ENCODE measurements at places on chromosomes 1 and 21.

DNA sequence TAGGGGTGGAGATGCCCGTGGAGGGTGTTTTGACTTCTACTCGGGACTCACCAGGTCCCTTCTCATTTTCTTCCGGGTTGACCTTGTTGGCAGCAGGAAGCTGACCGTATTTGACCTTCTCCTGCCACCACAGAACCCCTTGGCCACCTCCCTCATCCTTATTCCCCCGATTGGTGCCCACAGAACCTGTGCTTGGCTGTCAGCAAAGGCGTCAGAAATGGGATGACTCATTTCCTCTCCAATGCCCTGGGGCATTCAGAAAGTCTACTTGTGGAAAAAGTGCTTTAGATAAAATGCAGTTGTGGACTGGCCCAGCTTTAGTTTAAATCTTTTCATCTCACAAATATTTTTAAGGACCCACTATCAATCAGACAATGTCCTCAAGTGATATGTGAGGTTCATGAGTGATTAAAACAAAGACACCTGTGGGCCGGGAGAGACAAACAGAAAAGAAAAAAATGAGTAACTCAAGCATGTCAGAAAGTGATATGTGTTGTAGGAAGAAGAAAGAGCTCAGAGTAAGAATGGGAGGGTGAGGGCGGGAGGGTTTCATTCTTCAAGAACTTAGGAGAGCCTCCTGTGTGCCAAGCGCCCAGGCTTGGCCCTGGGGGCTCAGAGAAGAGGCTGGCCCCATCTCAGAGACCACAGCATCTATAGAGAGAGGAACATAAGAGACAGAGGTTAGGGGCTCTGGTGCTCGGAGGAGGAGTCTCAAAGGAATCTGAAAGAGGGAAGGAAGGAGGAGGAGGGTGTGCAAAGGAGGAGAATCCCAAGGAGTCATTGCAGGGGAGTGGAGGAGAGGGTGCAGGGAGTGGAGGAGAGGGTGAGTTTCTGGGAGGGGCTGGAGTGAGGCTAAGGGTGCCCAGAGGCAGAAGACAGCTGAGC lies 221.6 kb upstream of the VAMP3 start:
- no peak overlapping the region for H3K27ac ChIP-seq
- H3K36me3 ChIP-seq = no peaks in the 10 kb centered on the region
- no peaks in the 10 kb centered on the region for H3K27me3 ChIP-seq
- no peak overlapping the region for H3K4me3 ChIP-seq
- DNase-seq = no peak
- H3K4me1 ChIP-seq = no peaks in the 10 kb centered on the region

- no peak overlapping the region for H3K27ac ChIP-seq
- H3K4me1 ChIP-seq = peaks cover 15% of the 10 kb centered on the region
- H3K4me3 ChIP-seq = no peak overlapping the region
- H3K27me3 ChIP-seq = no peaks in the 10 kb centered on the region
These were observed 8.5 kb downstream of the FBXO2 start for GRCh38 chr1:11645670-11646265.

DNA sequence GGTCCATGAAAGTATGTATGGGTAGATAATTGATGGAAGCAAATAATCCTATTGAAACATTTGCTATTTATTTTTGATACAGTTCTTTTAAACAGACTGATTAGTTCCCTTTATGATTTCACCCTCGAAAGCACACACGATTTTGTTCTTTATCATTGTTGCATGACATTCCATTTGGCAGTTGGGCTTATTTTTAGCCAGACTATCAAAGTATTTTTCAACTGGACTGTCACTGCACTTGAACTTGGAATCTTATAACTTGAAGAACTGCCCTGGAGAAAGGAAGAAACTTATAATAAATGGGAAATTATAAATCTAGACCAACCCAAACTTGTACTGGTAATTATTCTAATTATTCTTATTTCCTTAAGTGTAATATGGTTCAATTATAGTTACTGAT lies at the start of gene TNNI3K:
TSS of gene TNNI3K (plus strand) at position 235 of the 400 bp plus-strand sequence. CDS start at position 300, 65 bp downstream.
- H3K36me3 ChIP-seq = no peaks in the 10 kb centered on the region
- no peak within 1 kb of the TSS for H3K4me3 ChIP-seq
- no peaks in the 10 kb centered on the region for H3K4me1 ChIP-seq
- H3K27me3 ChIP-seq = no peaks in the 10 kb centered on the region
- H3K27ac ChIP-seq = no peak within 1 kb of the TSS

GRCh38 chr1:28761189-28761588 lies 24.4 kb downstream of the YTHDF2 start:
- H3K4me1 ChIP-seq = peaks cover 25% of the 10 kb centered on the region
- no peak overlapping the region for H3K27ac ChIP-seq
- H3K4me3 ChIP-seq = no peak overlapping the region
- H3K36me3 ChIP-seq = peaks cover 6% of the 10 kb centered on the region
- DNase-seq = no peak
- no peaks in the 10 kb centered on the region for H3K27me3 ChIP-seq

GRCh38 chr1:172489847-172490246 lies 43.1 kb upstream of the SUCO start:
- H3K36me3 ChIP-seq = no peaks in the 10 kb centered on the region
- no peak for DNase-seq
- H3K4me3 ChIP-seq = no peak overlapping the region
- H3K27ac ChIP-seq = no peak overlapping the region
- no peaks in the 10 kb centered on the region for H3K27me3 ChIP-seq

DNA sequence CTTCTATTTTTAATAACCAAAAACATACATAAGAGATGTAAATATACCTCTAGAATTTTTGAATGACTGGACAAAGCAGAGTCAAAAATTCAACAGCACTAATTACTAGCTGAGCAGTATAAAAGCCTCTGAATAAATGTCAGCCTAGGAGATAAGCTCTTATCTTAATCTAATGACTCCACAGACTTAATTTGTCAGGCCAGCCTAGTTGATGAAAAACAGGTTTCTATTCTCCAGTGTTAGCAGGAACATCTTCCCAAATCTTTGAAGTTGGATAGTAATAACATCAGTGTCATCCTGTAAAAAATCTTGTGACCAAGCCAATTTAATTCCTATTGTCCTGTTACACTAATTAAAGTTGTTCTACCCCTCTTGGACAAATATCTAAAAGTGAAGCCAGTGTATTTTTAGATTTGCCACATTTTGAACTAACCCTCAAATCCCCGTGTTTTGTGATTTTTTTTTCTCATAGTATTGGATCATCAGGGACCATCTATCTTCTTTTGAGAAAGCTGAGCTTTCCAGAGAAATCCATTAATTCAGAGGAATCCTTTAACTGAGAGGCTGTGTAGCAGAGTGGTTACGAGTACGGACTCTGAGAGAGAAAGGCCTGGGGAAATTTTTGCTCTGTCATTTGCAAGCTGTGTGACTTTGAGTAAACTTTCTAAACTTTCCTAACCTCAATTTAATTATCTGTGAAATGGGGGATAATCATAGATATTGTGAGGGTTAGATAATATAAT lies 41.2 kb downstream of the LMO4 start:
- no peak overlapping the region for H3K27ac ChIP-seq
- DNase-seq = no peak
- H3K4me3 ChIP-seq = no peak overlapping the region
- no peaks in the 10 kb centered on the region for H3K27me3 ChIP-seq
- H3K36me3 ChIP-seq = no peaks in the 10 kb centered on the region

DNA sequence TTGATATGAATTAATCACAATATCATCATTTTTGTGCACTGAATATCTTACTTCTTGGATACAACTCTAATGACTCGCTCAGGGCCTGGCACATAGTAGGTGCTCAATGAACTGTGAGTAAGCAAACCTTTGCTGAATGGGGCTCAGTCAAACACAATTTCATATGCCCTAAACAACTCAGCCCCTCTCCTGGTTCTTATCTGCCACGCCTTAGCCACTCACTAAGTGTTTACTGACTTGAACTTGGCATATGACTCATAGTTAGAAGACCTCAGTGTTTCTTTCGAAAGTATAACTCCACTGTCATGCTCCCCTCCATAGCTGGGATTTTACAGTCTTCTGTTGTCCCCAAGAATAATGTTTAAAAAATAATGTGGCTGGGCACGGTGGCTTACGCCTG lies 4.8 kb upstream of the IFNLR1 start:
- no peak overlapping the region for H3K4me3 ChIP-seq
- no peaks in the 10 kb centered on the region for H3K27me3 ChIP-seq
- DNase-seq = no peak

- H3K4me3 ChIP-seq = no peak overlapping the region
- H3K27ac ChIP-seq = no peak overlapping the region
- H3K36me3 ChIP-seq = no peaks in the 10 kb centered on the region
- H3K27me3 ChIP-seq = peaks cover 10% of the 10 kb centered on the region
- DNase-seq = no peak
These were observed 1.4 kb upstream of the ADGRB2 start for GRCh38 chr1:31765516-31765915.

DNA sequence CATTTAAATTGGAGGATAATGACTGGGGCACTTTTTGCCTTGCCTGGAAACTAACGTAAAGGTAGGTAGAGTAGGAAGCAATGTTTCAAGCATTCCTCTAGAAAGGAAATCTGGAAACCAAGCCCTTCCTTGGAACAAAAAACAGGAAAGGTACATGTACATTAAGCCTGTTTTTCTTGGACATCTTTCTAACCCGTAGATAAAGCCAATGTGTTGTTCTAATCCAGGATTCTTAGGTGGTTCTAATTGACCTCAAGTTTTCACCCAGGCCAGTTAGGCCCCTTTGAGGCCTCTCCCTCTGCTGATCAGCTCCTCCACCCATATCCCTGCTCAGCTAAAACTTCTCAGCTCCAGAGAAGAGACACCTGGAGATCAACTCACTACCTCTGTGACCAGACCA lies 6.3 kb upstream of the DUSP23 start:
- no peaks in the 10 kb centered on the region for H3K36me3 ChIP-seq
- no peak overlapping the region for H3K27ac ChIP-seq
- H3K4me1 ChIP-seq = peaks cover under 1% of the 10 kb centered on the region
- no peaks in the 10 kb centered on the region for H3K27me3 ChIP-seq
- H3K4me3 ChIP-seq = no peak overlapping the region

DNA sequence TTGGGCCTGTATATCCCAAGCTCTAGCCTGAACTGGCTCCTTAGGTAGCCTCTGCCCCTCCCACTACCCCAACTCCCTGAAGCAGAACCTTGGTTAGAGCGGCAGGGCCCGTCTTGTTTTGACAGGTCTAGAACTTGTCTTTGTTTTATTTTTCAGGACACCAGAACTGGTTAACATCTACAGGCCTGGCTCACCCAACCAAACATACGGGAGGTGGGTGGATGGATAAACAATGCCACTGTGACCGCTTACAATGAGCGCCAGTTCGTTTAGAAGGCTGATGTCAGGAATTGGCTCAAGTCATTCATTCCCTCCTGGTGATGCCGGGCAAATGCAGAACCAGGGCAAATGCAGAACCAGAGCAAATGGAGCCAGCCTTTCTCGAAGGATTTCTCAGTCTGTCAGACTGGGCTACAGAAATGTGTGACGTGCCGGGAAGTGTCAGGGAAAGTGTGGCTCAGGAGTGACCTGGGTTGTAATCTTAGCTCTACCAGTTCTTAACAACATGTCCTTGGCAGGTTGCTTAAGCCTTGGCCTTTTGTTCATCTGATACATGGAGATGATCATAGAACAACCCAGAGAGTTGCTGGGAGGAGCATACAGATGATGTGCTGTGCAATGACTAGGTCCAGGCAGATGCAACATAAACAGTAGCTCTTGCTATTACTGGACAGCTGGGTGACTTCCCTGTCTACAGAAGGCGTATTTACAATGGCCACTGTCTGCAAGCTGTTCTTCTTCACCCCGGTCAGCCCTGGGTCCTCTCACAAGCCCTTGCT lies 30.5 kb upstream of the BTG2 start:
- no peak for DNase-seq
- no peaks in the 10 kb centered on the region for H3K27me3 ChIP-seq
- no peaks in the 10 kb centered on the region for H3K36me3 ChIP-seq
- no peak overlapping the region for H3K27ac ChIP-seq

- no peak overlapping the region for H3K27ac ChIP-seq
- no peak overlapping the region for H3K4me3 ChIP-seq
- no peaks in the 10 kb centered on the region for H3K27me3 ChIP-seq
- no peak for DNase-seq
- no peaks in the 10 kb centered on the region for H3K36me3 ChIP-seq
- H3K4me1 ChIP-seq = peaks cover 15% of the 10 kb centered on the region
These were observed 13.5 kb upstream of the IKBKE start for GRCh38 chr1:206456577-206457370.

- DNase-seq = no peak
- no peak overlapping the region for H3K27ac ChIP-seq
- no peak overlapping the region for H3K4me3 ChIP-seq
- H3K4me1 ChIP-seq = no peaks in the 10 kb centered on the region
These were observed 137.8 kb downstream of the PTPRC start for GRCh38 chr1:198776602-198777029.

DNA sequence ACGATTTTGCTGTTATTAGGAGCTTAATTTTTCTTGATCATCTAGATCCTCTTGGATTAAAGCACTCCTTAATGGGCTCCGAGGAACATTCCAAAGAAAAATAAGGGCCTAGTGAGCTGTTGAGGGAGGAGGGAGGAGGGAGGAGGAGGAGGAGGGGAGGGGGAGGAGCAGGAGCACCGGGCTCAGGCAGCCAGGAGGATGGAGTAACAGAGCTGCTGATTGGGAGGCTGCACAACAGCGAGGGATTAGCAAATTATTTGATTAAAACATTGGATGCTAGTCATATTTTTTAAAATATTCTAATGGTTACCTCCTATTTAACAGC lies 302.1 kb upstream of the RRP15 start:
- no peaks in the 10 kb centered on the region for H3K4me1 ChIP-seq
- no peaks in the 10 kb centered on the region for H3K27me3 ChIP-seq
- no peak overlapping the region for H3K4me3 ChIP-seq
- no peak overlapping the region for H3K27ac ChIP-seq

GRCh38 chr1:206631085-206631509 lies 4.2 kb upstream of the DYRK3 start:
- no peak overlapping the region for H3K27ac ChIP-seq
- H3K4me3 ChIP-seq = no peak overlapping the region
- no peaks in the 10 kb centered on the region for H3K36me3 ChIP-seq
- peaks cover 15% of the 10 kb centered on the region for H3K4me1 ChIP-seq
- H3K27me3 ChIP-seq = no peaks in the 10 kb centered on the region

DNA sequence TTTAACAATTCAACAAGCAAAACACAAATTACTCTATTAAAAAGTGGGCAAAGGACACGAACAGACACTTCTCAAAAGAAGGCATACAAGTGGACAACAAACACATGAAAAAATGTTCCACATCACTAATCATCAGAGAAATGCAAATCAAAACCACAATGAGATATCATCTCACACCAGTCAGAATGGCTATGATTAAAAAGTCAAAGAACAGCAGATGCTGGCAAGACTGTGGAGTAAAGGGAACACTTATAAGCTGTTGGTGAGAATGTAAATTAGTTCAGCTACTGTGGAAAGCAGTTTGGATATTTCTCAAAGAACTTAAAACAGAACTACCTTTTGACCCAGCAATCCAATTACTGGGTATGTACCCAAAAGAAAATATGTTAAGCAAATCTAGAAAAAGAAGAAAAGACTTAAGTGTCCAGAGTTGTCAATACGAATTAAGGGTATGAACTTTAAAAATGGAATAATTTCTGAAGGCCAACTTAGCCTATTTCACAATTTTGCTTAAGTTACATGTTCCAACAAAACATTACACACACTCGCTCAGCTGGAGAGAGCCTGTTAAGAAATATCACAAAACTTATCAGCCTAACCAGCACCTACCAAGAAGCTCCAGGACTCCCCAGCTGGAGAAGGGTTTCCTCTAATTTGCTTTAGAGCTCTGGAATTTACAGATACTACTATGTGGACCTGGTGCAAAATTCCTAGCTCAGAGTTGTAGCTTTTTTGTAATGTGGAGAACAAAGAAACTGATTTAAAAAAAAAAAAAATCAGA lies 232.1 kb downstream of the DUSP10 start:
- H3K27me3 ChIP-seq = no peaks in the 10 kb centered on the region
- DNase-seq = no peak
- H3K36me3 ChIP-seq = no peaks in the 10 kb centered on the region
- no peaks in the 10 kb centered on the region for H3K4me1 ChIP-seq
- no peak overlapping the region for H3K4me3 ChIP-seq

GRCh38 chr1:183002267-183002666 lies 21.0 kb upstream of the LAMC1 start:
- no peaks in the 10 kb centered on the region for H3K27me3 ChIP-seq
- H3K4me3 ChIP-seq = no peak overlapping the region
- no peak overlapping the region for H3K27ac ChIP-seq
- H3K36me3 ChIP-seq = no peaks in the 10 kb centered on the region
- H3K4me1 ChIP-seq = no peaks in the 10 kb centered on the region

Data from CD4-positive, alpha-beta memory T cell (primary cell).